Lung (tissue), 17 donors: ENCODE measurements at places on chromosomes 5 and 9. TPM values are rescaled to one million over a fixed set of nuclear protein-coding genes. Genes with fewer than 3 reads are reported as not detected.

DNA sequence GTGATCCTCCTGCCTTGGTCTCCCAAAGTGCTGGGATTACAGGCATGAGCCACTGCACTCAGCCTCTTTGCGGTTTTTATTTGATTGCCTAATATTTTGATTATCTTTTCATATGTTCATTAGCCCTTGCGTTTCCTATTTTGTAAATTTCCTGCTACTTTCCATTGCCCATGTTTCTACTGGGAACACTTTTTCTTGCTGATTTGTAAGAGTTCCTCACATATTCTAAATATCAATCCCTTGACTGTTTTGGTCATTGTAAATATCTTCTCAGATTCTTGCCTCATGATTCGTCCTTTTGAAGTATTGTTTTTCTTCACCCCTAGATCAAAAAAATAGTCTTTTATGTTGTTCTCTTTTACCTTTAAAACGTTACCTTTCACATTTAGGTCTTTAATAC is 37.9 kb upstream of the TTC1 start:
- DNase-seq, result no peak

DNA sequence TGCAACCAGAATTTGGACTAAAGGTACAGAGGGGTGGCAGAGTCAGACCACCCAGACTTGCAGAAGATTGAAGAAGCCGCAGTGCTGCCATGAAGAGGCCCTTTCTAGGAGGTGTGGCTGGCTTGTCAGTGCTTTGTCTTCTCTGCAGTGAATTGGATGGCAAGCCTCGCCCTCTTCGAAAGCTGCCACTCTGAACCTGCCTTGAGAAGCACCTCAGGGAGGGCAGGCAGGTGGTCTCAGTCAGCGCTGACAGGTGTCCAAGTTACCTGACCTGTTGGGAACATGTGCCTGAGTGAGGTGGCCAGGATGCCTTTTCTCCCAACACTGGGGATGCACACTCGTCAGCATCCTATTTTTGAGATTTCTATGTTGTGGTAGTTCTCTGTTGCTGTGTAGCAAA is 6.2 kb downstream of the TENT4A start:
- no peak for DNase-seq

GRCh38 chr9:76247426-76247825 is 146.8 kb downstream of the RFK start:
- DNase-seq, result no peak

- no peak for DNase-seq
These were observed 421 bp upstream of the DEPDC1B start for GRCh38 chr5:60700416-60700757.

- DNase-seq, result no peak
These were observed 180.0 kb downstream of the CDK5RAP2 start for GRCh38 chr9:120399940-120400339.

DNA sequence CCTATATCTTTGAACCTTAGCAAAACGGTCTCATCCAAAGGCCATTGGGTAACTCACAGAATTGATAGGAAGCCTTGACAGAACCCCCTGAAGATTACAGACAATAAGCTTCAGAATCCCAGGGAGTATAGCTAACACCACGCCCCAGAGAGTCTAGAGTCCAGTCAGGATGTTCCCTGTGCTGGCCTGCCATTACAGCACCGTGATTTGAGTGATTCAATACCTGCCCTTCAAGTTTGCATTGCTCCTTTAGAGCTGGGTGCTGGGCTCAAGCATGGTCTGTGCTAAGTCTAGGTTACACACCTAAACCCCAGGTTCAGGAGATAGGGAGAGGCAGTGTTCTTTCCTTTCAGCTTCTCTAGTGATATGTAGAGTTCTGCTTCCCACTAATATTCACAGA is 90.5 kb downstream of the RASEF start:
- DNase-seq, result no peak

GRCh38 chr5:177006265-177006972 is at the start of gene UIMC1:
TSS of gene UIMC1 (minus strand) at chr5:177006779. CDS start at chr5:176982615, 24,164 bp downstream.
- peak; percentile 95 for DNase-seq

GRCh38 chr9:100699668-100700067 is 121.8 kb downstream of the CAVIN4 start:
- no peak for DNase-seq

- no peak for DNase-seq
These were observed 183.3 kb downstream of the MED10 start for GRCh38 chr5:6194906-6195612.

DNA sequence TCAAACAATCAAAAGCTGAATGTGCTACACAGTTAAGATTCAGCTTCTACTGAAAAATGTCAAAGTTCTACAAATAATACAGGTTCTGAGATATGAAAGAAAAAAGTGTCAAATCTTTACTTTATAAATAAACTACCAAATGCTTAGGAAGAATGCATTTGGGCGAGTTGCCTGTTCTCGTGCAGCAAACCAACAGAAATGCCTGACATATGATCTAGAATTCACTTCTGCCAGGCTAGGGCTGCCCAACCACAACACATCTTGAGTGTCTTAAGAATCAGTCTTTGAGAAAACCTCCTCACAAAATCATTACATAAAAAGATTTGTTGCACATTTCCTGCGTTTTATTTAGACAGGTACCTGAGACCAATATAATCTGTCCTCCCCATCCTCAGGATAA is 42.2 kb downstream of the ANKH start:
- no peak for DNase-seq

DNA sequence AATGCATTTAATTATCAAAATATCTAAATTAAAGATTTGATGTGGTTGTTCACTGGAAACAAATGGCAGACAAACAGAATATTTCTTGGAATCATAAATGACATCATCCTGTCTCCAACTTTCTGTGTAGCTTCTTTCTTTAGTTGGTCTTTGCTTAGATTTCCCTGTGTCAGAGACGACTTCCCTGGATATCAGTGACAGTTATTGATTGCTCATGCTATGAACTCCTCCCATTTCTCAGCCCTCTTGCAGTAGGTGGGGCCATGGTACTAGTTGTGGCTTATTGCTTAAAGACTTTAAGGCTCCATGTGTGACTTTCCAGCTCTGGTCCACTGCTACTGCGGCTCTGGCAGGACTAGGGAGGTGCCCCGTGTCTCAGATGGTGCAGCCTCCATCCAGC is 592.6 kb downstream of the MTRR start:
- DNase-seq, result no peak

GRCh38 chr5:78323241-78323640 is 28.7 kb upstream of the AP3B1 start:
- DNase-seq, result no peak

DNA sequence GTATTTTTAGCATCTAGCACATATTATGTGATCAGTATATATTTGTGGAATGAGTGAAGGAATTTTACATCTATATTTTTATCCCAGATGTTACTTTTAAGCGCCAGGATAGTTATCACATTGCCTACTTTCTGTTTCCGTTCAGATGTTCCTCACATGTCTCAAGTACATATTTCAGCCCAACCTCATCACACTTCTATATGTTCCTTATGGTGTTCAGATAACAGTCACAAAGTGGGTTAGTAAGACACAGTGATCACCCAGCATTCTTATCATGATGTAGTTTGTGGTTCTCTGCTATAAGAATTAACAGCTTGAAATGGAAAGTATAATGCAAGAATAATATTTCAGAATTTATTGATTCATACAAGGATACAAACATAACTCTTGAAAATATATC is 170.0 kb upstream of the RASA1 start:
- no peak for DNase-seq

GRCh38 chr9:95207403-95207802 is 110.1 kb downstream of the FANCC start:
- DNase-seq, result no peak

- DNase-seq, result no peak
These were observed 152.3 kb downstream of the HSD17B3 start for GRCh38 chr9:96149533-96150280.

DNA sequence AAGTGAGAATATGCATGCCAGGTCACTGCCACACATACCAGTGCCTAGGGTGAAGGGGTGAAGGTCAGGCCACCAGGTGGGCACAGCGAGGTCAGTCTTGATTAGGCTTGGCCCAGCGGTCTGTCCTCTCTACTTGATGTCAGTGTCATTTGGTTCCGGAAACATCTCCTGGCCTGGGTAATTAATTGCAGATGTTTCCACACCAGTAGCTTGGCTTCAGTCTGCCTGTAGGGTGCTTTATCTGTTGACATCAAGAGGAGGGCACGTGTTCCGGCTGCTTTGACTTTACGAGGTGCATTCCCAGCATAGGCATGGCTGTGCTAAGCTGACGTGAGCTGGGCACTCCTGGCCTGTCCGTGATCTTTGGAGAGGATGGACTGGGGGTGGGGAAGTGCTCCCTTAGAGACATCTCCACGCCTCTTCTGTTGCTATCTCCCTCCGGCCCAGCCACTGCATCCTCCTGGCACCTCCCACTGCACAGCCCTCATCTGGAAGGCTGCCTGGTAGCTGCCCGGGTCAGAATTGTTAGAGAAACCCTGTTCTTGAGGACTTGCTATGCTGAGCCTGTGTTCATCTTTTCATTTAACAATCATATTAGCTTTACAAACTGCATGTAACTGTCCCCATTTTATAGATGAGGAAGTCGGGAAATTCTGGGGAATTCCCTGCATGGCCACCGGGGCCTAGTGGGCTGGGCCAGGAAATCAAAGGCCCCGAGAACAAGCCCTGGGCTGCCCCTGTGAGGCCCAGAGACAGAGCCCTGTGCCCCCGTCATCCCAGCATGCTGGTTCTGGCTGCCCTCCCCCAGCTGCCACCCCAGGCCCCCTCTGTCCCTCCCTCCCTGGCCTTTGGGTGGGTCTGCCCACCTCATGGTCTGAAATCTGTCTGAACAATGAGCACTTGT is 29.1 kb downstream of the JADE2 start:
- no peak for DNase-seq

- peak; percentile 77 for DNase-seq
These were observed 315.0 kb upstream of the TLE4 start for GRCh38 chr9:79256691-79257213.

GRCh38 chr9:96495341-96495740 is 45.4 kb downstream of the HABP4 start:
- DNase-seq, result no peak

The SOHLH1 gene
- polyA plus RNA-seq, result not detected

The DDX4 gene
- polyA plus RNA-seq, result not detected

The TYRP1 gene
- polyA plus RNA-seq, result 0.59 TPM

The SURF2 gene
- polyA plus RNA-seq, result 50.1 TPM

The COL15A1 gene
- polyA plus RNA-seq, result 2.9 TPM

The ATOSB gene
- 14.0 TPM for polyA plus RNA-seq

The ABCA2 gene
- 14.8 TPM for polyA plus RNA-seq

The PKD2L2 gene
- polyA plus RNA-seq, result not detected

The HAPLN1 gene
- polyA plus RNA-seq, result 0.04 TPM

The SLC6A3 gene
- polyA plus RNA-seq, result 1.1 TPM

The C7 gene
- 46.2 TPM for polyA plus RNA-seq

The OSMR gene
- polyA plus RNA-seq, result 15.4 TPM

The SLCO6A1 gene
- not detected for polyA plus RNA-seq

The SPRY4 gene
- polyA plus RNA-seq, result 16.7 TPM

The SHROOM1 gene
- polyA plus RNA-seq, result 15.0 TPM

The GAPT gene
- 20.5 TPM for polyA plus RNA-seq

The DENND4C gene
- 9.4 TPM for polyA plus RNA-seq

The PCDHGC5 gene
- polyA plus RNA-seq, result 0.14 TPM
